HT-29 (cell line): ENCODE measurements at places on chromosomes 5 and 9. TPM values are rescaled to one million over a fixed set of nuclear protein-coding genes. Genes with fewer than 3 reads are reported as not detected.
A peak's percentile ranks its signal among the peaks of the same experiment; 100 is the strongest.

DNA sequence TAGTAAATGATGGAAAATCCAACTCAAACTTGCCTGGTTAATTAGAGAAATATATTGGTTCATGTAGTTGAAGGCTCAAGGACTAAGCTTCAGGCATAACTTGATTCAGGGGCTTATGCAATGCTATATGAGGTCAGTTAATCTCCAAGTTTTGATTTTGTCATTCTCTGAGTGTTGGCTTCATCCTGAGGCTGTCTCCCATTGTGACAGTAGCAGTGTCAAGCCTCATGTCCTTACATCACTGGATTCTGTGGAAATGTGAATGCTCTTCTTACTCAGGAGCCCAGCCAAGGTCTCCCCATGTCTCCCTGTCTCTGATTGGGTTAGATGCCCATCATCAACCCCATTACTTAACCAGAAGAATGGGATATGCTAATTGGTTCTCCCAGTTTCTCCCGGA is 44.4 kb upstream of the SNX2 start:
- DNase-seq = no peak

- DNase-seq = no peak
Observed at GRCh38 chr5:56279979-56280378, 46.8 kb upstream of the ANKRD55 start.

DNA sequence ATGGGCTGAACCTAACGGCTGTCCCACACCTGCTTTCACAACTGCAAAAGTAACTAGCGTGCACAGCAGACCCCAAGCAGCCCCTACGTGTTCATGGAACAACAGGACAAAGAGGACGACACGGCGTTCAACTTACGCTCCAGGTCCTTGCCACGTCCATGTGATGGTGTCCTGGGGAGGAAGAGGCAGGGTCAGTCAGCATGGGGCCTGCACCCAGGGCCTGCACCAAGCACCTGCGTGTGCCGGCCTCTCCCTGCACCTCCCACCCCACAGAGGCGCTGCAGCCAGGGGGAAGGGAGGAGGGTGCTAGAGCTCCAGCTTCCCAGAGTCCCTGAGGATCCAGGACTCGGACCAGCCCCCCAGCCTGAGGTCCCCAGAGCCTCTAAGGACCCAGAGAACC is 35.6 kb upstream of the SLC6A3 start:
- DNase-seq = no peak

DNA sequence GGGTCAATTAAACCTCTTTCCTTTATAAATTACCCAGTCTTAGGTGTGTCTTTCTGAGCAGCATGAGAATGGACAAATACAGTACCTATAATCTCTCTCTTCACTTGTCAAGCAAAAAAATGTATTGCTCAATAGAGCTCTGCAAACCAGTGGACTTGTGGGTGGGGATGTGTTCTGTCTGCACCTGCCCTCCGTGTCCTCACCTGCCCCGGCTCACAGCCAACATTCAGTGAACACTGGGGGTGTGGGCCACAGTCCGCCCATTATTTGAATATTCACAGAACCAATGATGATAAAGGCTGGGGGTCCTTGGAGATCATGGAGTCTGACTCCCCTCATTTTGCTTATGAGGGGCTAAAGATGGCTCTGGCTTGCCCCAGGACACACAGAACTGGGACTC is 36.9 kb upstream of the MED27 start:
- no peak for DNase-seq

DNA sequence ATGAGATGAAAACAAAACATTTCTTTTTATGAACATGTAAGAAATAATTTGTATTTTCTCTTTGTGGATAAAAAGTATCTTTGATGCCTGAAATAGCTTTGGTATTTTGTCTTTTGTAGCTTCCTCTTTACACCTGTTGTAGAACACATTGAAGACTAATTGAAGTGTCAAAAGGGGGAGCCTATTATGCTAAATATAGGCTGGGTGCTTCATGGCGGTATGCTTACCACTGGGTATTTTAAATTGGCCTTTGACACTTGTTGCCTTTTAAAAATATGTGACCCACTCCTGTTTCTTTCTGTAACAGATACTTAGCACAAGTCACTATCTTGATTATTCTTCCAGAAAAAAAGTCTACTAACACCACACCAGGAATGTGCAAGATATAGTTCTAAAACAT is 226.4 kb downstream of the KIAA0825 start:
- no peak for DNase-seq

DNA sequence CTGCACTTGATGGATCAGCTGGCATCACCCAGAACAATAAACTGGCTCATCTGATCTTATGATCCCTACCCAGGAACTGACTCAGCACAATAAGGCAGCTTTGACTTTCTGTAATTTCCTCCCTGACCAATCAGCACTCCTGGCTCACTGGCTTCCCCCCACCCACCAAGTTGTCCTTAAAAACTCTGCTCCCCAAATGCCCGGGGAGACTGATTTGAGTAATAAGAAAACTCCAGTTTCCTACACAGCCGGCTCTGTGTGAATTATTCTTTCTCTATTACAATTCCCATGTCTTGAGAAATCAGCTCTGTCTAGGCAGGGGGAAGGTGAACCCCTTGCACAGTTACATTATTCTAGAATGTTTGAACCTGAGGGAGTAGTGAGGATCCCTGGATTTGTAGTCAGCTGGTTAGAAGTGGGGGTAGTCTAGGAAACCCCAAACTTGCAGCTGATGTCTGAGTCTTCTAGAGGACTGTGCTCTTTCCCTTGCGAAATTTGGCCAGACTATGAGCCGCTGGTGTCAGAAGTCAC is 111.7 kb upstream of the NEK6 start:
- DNase-seq = no peak

- no peak for DNase-seq
Observed at GRCh38 chr5:153974813-153975163, 63.9 kb downstream of the FAM114A2 start.

DNA sequence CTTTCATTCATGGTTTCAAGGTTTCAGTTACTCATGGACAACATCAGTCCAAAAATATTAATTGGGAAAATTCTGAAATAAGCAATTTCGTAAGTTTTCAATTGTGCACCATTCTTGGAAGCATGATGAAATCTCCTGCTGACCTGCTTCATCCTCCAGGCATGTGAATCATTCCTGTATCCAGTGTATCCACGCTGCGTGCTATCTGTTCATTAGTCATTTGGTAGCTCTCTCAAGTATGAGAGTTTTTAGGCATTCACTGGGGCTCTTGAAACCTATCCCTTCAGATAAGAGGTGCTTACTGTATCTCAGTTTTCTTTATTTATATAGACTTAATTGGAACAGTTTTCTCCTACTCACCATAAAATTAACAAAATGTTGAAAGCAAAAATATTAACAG is 293.0 kb downstream of the CDH12 start:
- no peak for DNase-seq

DNA sequence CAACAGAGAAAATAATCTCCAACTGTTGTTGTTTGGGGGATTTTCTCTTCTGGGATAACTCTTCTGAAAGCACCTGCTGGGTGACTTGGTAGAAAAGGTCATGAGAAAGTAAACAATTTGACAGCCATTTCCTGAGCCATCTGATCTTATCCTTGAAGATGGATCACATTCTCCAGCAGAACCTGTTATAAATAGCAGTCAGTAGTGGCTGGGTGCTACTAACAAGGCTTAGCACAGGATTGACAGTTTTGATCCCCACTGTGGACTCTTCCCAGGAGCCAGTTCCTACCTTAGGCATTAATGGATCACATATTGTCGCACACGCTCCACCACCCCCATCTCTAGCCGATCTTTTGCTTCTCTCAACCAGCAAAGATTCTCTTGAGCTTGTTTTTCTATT is 220.2 kb downstream of the PLK2 start:
- peak; percentile 74 for DNase-seq

GRCh38 chr9:107174441-107174840 is 108.6 kb upstream of the RAD23B start:
- no peak for DNase-seq

GRCh38 chr9:127197861-127198430 is 66.6 kb upstream of the GARNL3 start:
- no peak for DNase-seq

DNA sequence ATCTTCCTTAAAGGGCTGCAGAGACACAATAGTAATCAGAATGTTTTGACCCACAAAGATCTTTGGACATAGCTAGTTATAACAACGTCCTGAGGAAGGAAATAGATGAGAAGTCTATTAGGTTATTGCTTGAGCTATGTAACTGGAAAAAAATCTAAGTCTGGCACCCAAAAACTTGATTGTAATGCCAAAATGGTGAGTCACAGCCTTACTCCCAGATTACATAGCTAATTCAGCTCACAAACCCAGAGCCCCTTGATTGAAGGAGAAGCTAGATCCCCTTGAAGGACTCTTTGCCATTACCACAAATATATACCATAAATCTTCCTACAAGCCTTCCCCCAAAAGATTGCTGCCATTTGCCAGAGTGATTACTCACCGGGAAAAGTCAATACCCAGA is 341.8 kb upstream of the KIF2A start:
- DNase-seq = no peak

Gene SPATA31A5
- not detected in 2 replicates for total RNA-seq

Gene SLC28A3
- 4.5 and 4.7 TPM in 2 replicates for total RNA-seq

Gene ABO
- total RNA-seq = 3.1 and 4.8 TPM in 2 replicates

Gene BARHL1
- not detected in 2 replicates for total RNA-seq

Gene CDH6
- total RNA-seq = not detected in 2 replicates

Gene PDCD1LG2
- total RNA-seq = not detected in 2 replicates

Gene FOXD4L5
- total RNA-seq = 0.05 TPM in 1 of 2 replicates, not detected in the other

Gene VAV2
- 19.6 and 20.3 TPM in 2 replicates for total RNA-seq
